NCI-H226 (cell line): ENCODE measurements at places on chromosomes 4 and X.
A peak's percentile ranks its signal among the peaks of the same experiment; 100 is the strongest.

GRCh38 chr4:105414316-105414715 lies 59.5 kb downstream of the PPA2 start:
- DNase-seq, result no peak

GRCh38 chrX:20974326-20974725 lies 399.9 kb upstream of the CNKSR2 start:
- DNase-seq, result peak; percentile 57

GRCh38 chr4:112085156-112086035 lies 59.9 kb upstream of the FAM241A start:
- peak; percentile 4 for DNase-seq

DNA sequence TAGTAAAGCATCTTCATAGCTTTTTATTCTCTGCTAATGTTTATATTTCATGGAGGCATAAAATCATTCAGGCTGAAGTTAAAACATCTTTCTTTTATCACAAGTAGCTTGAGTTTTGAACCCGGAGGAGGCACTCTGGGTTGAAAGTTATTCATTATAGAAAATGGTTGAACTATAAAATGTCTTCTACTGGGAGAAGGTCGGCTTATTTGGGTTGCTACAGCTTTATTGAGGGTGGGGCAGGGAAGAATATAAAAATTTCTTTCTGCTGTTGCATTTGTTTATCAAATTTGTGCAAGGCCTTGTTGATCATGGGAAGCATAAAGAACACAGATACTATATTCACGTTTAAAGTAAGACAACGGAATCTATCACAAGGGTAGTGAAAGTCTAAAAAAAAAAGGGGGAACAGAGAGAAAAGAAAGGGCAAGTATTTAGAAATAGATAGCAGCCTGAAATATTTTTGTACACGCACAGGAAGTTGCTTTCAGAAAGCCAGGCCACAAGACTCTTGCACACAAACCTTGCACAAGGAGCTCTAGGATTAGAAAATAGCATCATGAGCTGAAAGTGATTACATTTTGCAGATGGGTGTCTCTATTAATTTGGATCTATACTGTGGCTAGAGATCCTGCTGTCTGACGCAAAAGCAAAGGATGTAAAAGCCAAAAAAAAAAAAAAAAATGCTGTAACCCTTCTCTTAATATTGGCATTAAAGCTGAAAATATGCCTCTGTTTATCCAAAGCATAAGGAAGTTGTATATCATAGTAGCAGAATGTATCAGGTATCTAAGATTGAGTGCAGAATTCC lies 37.2 kb upstream of the FAM9C start:
- DNase-seq, result no peak

DNA sequence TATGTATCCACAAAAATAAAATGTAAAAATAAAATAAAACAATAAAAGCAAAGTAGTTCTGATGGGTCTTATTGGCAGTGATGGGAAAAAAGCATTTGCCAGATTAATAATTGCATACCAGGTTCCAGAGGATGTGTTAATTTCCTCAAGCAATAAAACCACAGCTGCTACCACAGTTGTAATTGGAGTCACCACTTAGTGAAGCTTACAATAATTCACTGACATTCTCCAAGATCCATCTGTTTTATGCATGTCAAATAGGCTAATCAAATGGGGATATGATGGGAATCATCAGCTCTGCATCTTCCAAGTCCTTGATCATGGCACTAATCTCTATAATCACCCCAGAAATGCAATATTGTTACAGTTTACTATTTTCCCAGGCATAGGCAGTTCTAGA lies 123.5 kb upstream of the EMCN start:
- DNase-seq, result no peak

GRCh38 chr4:172962564-172963353 lies 205.9 kb upstream of the GALNT7 start:
- peak; percentile 19 for DNase-seq

GRCh38 chr4:85732124-85732523 lies 257.2 kb downstream of the ARHGAP24 start:
- no peak for DNase-seq
